T-helper 2 cell (primary cell): ENCODE measurements at places on chromosomes 5 and 9.

GRCh38 chr5:10286162-10286861 is 21.4 kb downstream of the CMBL start:
- no peak for DNase-seq

GRCh38 chr5:137186759-137187461 is 312.2 kb downstream of the SPOCK1 start:
- DNase-seq = no peak

- peak; percentile 71 for DNase-seq
Observed at GRCh38 chr9:30075451-30076199, 2308.8 kb upstream of the ACO1 start.

GRCh38 chr5:59416451-59416850 is 477.1 kb downstream of the PDE4D start:
- no peak for DNase-seq

GRCh38 chr9:121133104-121133816 is 58.5 kb downstream of the CNTRL start:
- DNase-seq = peak; percentile 28

DNA sequence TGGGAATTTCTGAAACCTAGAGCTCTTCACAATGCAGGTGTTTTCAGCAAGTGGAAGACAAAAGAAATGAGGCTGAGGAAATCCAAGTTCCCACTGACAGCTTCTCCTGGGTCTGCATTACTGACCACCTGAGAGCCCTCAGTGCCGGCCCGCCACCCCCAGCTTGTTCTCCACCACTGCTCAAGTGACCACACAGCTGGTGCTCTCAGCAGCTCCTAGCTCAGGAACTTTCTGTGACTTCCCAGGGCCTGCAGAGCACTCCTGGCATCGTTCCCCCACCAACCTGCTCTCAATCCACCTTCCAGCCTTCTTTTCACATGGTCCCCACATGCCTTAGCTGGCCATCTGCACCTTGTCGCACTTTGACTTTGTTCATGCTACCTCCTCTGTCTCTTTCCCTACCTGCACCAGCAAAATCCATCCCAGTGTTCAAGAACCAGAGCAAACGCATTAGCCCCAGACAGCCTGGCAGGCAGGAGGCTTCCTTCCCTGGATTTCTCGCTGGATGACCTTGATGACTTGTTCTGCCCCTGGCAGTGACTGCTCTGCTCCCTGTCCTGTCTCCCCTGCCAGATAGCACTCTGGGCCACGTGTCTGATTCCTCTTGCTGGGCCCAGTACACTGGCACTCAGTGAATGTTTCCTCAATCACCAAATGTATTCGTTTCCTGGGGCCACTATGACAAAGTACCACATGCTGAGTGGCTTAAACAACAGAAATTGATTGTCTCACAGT is 35.1 kb upstream of the NANS start:
- DNase-seq = no peak

DNA sequence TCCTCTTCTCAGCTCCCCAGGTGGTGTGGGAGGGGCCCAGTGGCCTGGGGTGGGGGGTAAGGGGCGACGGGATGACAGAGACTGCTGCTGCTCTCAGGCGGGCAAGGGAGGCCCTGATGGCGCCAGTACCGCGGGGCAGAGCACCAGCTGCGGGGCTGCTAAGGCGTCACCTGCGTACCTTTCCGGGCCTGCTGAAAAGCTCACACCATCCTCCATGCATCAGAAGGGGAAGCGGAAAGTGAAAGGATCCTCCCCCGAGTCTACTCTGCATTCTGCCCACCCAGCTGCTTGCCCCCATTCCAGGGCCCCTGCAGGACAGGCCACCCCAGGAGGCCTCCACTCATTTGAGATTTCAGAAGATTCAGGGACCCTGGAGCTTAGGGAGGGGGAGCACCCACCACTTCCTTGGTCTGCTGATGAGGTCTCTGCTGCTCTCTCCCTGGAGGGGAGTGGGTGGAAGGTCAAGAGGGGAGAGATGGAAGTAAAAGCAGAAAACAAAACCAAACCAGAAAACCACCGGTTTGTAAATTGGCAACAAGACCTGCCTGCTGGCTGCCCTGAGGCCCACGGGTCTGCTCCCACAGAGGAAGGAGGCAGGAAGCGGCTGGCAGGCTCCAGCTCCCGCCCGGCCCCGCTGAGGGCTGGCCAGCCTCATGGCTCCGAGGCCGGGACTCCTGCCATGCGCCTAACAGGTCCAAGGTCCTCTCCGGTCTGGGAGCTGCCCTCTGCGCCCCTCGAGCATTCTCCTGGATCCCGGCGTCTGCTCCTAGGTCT is 33.6 kb downstream of the PRRT1B start:
- DNase-seq = peak; percentile 25

DNA sequence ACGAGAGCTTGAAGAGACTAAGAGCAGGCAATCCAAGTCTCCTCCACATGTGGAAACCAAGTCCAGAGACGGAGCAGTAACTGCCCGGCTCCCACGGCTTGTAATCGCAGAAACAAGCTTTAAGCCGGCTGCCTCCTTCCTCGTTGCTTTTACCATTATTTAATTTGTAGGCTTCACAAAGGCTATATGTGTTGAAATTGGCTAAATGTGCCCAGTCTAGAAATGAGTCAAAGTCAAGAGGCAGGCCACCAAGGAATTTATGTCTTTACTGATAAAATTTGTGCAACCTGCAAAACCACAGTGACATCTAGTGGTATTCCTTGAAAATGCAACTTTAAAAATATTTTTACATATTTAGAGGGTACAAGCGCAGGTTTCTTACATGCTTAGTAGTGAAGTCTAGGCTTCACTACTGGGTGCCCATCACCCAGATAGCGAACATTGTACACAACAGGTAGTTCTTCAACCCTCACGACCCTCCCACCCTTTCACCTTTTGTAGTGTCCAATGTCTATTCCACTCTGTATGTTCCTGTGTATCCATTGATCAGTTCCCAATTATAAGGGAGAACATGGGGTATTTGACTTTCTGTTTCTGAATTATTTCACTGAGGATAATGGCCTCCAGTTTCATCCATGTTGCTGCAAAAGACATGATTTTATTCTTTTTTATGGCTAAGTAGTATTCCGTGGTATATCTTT is 33.5 kb upstream of the EBF1 start:
- DNase-seq = peak; percentile 61

- DNase-seq = no peak
Observed at GRCh38 chr5:135439231-135440205, 7.6 kb downstream of the DCANP1 start.

DNA sequence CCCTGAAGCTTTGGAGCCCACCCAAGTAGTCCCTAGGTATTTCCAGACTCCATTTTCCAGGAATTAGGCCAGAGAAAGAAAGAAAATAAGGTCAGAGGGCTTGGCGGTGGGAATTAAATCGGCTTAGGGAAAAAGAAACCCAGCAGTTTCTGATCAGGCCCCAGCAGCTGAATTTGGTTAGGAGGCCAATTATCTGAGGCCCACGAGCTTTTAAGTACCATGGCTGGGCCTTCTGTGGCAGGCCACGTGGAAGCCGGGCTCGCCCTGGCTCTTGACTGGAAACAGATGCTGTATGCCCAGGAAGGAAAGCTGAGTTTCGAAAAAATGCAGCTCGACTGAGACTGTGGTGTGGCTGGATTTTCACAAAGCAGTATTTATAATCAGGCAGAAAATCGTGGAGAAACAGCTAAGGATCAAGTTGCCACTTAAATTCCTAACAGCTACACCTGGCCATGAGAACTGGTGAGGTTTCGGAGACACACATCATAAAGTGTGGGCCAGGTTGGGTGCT is 75.1 kb upstream of the PANK3 start:
- no peak for DNase-seq

GRCh38 chr9:33466565-33467495 is 6.9 kb downstream of the NOL6 start:
- DNase-seq = peak; percentile 63

DNA sequence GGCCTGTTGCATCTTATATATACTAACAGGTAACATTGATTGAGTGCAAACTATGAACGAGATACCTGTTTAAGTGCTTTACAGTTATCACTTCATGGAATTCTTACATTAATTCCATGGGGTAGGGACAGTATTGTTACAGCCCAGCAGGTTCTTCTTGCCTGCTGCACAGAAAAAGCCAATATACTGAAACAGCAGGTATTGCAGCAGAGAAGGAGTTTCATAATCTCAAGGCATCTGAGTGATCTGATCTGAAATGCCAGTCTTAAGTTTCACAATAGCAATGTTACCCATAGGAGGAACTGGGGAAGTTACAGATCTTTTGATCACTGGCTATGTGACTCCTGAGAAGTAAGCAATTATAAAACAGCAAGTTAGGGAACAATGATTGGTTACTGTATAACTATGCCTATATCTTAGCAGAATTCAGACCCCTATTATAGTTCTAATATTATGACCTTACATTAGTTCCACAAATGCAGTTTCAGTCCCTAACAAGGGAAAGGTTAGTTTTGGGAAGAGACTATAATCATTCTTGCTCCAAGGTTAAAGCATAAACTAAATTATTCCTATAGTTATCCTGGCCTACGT is 126.5 kb upstream of the BNC2 start:
- DNase-seq = no peak

DNA sequence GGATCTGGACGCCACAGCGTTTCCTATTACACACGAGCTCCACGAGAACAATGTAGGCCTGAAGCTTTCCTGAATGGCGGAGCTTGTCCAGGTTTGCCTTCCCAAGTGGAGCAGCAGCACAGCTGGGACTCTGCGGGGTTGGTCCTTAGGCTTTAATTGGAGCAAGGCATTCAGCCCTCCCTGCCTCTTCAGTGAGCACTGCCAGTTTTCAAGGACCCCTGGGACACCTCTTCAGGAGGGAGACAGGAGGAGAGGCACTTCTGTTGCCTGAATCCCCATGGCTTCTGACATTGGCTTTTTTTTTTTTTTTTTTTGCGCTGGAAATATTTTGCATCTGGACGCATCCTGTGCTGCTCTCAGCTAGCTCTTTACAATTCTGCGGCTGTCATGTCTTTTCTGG is 179.4 kb downstream of the SEMA6A start:
- DNase-seq = no peak

- DNase-seq = no peak
Observed at GRCh38 chr5:92023555-92023954, 640.4 kb upstream of the ARRDC3 start.
